ENCODE measurements at places on chromosomes 5 and 9.

GRCh38 chr9:94303321-94303720 lies 25.1 kb downstream of the NUTM2F start:
- DNase-seq = no peak

- DNase-seq = no peak
Measured at GRCh38 chr9:89813482-89813881, 208.7 kb downstream of the GADD45G start.

GRCh38 chr9:38276771-38277439 lies 115.6 kb upstream of the ALDH1B1 start:
- no peak for DNase-seq

GRCh38 chr5:36613241-36613640 lies 6.8 kb downstream of the SLC1A3 start:
- DNase-seq = no peak

- DNase-seq = no peak
Measured at GRCh38 chr9:71637926-71638325, 130.4 kb downstream of the CEMIP2 start.

GRCh38 chr9:84411683-84412267 lies 71.2 kb upstream of the SLC28A3 start:
- DNase-seq = no peak
